ENCODE measurements at places on chromosomes 2 and 18.
A peak's percentile ranks its signal among the peaks of the same experiment; 100 is the strongest.

DNA sequence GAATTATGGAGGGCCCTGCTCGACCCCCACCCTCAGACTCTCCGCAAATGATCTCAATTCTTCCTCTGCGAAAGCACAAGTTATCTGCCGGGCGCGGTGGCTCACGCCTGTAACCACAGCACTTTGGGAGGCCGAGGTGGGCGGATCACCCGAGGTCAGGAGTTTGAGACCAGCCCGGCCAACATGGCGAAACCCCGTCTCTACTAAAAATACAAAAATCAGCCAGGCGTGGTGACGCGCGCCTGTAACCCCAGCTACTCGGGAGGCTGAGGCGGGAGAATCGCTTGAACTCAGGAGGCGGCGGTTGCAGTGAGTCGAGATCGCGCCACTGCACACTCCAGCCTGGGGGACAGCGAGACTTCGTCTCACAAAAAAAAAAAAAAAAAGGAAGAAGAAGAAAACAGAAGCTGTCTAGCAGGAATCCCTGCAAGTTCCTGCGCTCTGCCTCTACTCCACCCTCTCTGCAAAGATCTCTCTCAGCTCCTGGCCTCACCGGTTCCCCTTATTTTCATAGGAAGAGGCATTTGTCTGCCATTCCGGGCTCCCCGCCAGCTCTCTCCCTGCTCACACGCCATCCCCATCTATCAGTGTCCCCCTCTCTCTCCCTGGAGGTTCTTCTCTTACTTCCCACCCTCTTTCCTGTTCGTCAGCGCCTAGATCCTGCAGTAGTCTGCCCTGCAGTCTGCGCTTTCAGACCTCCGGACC, 13.5 kb upstream of the COLEC12 start:
- no peak for DNase-seq

DNA sequence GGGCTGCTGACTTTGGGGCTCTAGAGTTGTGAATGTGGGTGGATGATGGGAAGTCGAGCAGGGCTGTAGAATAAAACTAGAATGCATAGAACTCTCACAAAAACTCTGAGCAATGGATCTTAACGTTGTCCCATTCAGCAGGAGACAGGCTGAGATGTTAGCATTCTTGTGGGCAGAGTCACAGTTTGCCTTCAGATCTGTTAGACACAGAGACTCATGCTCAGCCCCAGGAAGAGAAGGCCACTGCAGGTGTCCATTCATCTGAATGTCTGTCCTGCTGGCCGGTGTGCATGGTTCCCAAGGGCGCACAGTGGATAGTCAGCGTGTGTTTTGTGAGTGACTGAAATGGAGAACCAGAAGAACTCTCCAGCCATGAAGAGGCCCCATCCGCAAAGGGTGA, 111.3 kb downstream of the TSN start:
- DNase-seq, result no peak

- no peak for DNase-seq
Measured at GRCh38 chr2:182946958-182947369, 80.5 kb upstream of the FRZB start.

DNA sequence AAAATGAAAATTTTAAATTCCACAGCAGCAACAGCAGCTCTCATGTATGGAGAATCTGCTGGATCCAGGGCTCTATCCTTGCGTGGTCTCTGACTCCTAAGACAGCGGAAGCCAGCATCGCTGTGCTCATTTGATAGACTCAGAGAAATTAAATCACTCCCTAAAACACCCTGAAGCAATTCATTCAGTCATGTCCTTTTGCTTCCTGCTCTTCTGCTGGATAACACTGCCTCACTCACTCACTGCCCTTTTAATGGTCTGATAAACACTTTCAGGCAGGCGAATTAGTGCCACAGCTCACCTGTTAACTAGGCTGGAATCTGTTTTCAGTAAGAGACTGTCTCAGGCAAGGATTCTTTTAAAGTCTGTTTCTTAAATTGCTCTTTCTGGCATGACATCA, 10.0 kb downstream of the WIPF1 start:
- peak; percentile 81 for DNase-seq

DNA sequence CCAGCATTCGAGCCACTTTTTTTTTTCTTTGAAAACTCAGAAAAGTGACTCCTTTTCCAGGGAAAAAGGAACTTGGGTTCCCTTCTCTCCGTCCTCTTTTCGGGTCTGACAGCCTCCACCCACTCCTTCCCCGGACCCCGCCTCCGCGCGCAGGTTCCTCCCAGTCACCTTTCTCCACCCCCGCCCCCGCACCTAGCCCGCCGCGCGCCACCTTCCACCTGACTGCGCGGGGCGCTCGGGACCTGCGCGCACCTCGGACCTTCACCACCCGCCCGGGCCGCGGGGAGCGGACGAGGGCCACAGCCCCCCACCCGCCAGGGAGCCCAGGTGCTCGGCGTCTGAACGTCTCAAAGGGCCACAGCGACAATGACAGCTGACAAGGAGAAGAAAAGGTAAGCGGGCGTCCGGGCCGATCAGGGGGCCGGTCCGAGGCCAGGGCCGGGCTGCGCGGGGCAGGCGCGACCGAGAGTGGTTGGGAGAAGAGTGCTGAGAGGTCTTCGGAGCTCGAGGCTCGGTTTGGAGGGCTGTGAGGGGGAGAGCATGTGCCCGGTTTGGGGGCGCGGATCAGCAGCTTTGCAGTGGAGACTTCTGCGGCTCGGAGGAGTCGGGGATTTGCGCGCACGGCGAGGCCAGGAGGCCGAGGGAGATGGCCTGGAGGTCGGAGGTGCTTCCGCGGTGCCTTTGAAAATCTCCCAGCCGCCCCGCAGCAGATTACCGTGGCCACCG, 502 bp downstream of the EPAS1 start:
- DNase-seq, result peak; percentile 32

All from foreskin melanocyte (primary cell).